ENCODE measurements at places on chromosomes 11 and 22.

GRCh38 chr11:116414357-116414880, 358.4 kb downstream of the BUD13 start:
- DNase-seq: no peak

GRCh38 chr22:20857838-20858614, 585 bp downstream of the PI4KA start:
- DNase-seq: peak; percentile 61

GRCh38 chr22:30582788-30583545, 8.5 kb upstream of the GAL3ST1 start:
- DNase-seq: no peak

GRCh38 chr11:3056296-3057068, 741 bp downstream of the CARS1 start:
- no peak for DNase-seq

- no peak for DNase-seq
Observed at GRCh38 chr22:17400305-17400704, 31.0 kb downstream of the CECR2 start.

GRCh38 chr11:57322256-57323166, 2.2 kb downstream of the TNKS1BP1 start:
- DNase-seq: peak; percentile 97

DNA sequence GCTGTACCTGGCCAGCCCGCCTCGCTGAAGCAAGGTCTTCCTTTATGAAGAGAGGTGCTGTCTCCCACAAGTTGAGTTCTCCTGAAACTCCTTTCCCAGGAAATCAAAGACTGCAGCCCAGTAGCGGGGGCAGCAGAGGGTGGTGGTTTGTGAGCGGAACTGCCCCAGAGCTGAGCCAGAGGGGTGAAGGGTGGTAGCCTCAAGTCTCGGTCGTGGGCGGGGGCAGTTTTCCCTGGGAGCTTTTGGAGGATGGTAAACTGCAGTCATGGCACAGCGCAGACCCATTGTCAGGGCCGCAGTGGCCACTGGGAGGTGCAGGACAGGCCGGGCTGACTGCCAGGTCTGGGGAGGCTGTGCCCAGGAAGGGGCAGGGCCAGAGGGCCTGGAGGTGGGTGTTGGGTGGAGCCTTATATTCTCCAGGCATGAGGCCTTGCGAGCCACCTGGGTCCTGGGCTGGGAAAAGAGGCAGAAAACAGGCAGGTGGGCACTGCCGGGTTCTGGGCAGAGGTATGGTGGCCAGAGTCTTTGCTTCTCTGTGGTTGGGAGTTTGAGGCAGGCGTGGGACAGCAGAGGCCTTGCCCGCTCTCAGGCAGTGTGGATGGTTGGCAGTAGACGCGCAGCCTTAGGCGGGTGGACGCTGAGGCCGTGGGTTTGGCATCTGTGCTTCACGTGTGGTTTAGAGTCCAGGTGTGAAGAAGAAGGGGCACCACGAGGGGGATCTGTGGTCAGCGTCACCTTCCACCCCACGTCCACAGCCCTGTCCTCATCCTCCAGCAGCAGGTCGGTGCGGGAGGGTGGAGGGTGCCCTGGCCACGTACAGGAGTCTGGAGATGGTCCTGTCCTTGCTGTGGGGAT, 1176.4 kb downstream of the BRD1 start:
- no peak for DNase-seq

DNA sequence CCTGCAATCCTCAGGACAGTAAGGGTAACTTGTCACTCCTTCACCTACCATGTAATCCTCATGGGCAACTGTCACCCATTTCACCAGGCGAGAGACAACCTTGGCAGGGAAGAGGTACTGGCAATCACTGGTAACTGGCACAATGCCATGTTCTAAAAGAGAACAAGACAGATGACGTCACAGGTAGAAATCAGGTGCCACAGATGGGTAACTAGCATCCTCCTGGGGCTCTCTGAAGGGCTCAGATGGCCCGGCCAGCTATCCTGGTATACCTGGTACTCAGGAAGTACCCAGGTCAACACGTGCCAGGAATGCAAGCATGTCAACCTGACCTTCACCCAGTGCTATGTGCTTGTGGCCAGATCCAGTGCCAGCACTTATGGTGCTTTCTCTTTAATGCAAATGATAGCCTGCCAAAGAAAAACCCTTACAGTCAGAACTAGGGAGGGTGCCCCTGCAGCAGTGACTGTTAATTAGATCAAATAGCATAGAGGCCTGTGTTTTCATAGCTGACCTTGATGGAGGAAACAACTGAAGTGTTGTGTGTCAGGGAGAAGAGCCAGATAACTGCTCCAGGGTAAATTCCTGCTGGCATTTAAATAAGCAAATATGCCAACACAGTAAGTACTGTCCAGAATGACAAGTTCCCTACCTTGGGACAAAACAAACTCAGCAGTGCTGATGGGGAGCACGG, 36.2 kb downstream of the THOC5 start:
- DNase-seq: no peak

DNA sequence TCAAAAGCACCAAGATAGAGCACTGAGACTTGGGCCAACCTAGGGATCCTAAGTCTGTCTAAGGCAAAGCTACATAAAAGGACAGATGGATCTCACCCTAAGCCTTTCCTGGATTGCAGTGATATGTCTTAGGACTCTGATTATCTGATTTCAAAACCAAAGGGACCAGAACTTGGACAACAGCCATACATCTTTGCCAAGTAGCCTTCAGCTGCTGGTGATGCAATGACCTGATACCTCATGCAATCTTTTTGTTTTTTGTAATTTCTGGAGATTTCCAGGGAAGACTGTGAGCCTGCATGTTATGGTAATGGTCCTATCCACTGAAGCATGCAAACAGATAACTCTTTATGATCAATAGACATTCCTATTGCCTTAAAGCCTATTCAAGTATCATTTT, 230.4 kb upstream of the MTNR1B start:
- DNase-seq: peak; percentile 48

GRCh38 chr11:76795290-76795935, 12.3 kb downstream of the TSKU start:
- DNase-seq: no peak
